ENCODE measurements at places on chromosomes 12 and 14.
A peak's percentile ranks its signal among the peaks of the same experiment; 100 is the strongest.

- no peaks in the 10 kb centered on the region for H3K4me1 ChIP-seq
- no peaks in the 10 kb centered on the region for H3K36me3 ChIP-seq
- no peaks in the 10 kb centered on the region for H3K27me3 ChIP-seq
- no peak for DNase-seq
These were observed 70.1 kb downstream of the GSC start for GRCh38 chr14:94699831-94700230.

- H3K4me3 ChIP-seq, result no peak overlapping the region
- peaks cover 6% of the 10 kb centered on the region for H3K4me1 ChIP-seq
- DNase-seq, result no peak
- no peaks in the 10 kb centered on the region for H3K27me3 ChIP-seq
These were observed 35.6 kb upstream of the ITPR2 start for GRCh38 chr12:26868447-26869103.

GRCh38 chr12:97276661-97277429 lies 185.8 kb upstream of the RMST start:
- no peaks in the 10 kb centered on the region for H3K27me3 ChIP-seq
- no peak for DNase-seq
- no peak overlapping the region for H3K27ac ChIP-seq
- H3K4me1 ChIP-seq, result no peaks in the 10 kb centered on the region
- H3K4me3 ChIP-seq, result no peak overlapping the region

GRCh38 chr12:133026996-133027395 lies 10.3 kb upstream of the ZNF84 start:
- H3K27me3 ChIP-seq, result no peaks in the 10 kb centered on the region
- H3K27ac ChIP-seq, result no peak overlapping the region
- no peak overlapping the region for H3K4me3 ChIP-seq

DNA sequence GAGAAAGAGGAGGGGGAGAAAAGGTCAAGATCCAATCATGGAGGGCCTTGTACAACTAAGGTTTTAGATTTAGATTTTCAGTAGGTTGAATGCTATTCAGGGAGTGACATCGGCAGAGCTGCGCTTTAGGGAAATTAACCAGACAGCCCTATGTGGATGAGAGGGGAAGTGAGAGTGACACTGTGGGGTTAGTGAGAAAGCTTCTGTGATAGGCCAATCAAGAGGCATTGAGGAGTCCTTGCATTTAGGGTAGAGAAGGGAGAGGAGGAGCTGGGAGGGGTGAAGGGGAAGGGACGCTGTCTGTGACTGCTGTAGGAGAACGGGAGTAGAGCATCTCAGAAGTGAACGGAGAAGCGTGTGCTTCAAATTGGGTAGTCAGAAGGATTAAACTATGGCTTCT lies 3.4 kb downstream of the HSD17B6 start:
- no peak for DNase-seq
- H3K4me1 ChIP-seq, result no peaks in the 10 kb centered on the region
- no peak overlapping the region for H3K27ac ChIP-seq
- H3K27me3 ChIP-seq, result no peaks in the 10 kb centered on the region
- H3K36me3 ChIP-seq, result no peaks in the 10 kb centered on the region

- H3K4me3 ChIP-seq, result no peak overlapping the region
- no peak for DNase-seq
- H3K27ac ChIP-seq, result no peak overlapping the region
- H3K4me1 ChIP-seq, result no peaks in the 10 kb centered on the region
- H3K36me3 ChIP-seq, result no peaks in the 10 kb centered on the region
These were observed 67.2 kb downstream of the WDR20 start for GRCh38 chr14:102206918-102207317.

- no peaks in the 10 kb centered on the region for H3K27me3 ChIP-seq
- H3K27ac ChIP-seq, result no peak overlapping the region
- peaks cover 8% of the 10 kb centered on the region for H3K4me1 ChIP-seq
- H3K36me3 ChIP-seq, result no peaks in the 10 kb centered on the region
These were observed 52.7 kb downstream of the PELI2 start for GRCh38 chr14:56170877-56171422.

DNA sequence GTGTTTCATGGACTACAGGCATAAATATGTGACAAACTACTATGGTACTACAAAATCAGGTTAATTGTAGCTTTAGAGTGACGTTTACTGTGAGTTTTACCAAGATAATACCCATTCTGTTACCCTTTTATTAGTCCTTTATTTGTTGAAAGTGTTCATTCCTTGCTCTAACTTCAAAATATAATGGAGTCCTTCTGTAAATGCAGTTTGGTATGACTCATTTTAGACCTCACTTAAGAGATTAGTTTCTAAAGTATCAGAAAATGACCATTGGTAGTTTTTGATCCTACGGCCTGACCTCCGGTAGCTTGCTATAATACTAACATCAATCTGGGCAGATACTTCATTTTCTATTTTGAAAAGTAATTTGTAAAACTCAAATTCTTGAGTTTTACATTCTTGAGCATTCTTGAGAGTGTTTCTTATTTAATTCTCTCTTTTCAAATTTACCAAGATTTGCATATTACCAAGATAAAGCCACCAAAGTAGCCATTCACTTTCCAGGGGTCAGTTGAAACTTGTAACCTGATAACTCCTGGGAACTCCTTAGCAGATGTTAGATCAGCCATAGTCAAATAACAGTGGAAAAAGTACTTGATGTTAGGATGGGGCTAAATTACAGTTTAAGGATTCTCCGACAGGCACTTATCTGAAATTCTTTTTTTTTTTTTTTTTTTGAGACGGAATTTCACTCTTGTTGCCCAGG lies 4.2 kb downstream of the HSPA2 start:
- H3K36me3 ChIP-seq, result no peaks in the 10 kb centered on the region
- H3K27me3 ChIP-seq, result peaks cover 12% of the 10 kb centered on the region

DNA sequence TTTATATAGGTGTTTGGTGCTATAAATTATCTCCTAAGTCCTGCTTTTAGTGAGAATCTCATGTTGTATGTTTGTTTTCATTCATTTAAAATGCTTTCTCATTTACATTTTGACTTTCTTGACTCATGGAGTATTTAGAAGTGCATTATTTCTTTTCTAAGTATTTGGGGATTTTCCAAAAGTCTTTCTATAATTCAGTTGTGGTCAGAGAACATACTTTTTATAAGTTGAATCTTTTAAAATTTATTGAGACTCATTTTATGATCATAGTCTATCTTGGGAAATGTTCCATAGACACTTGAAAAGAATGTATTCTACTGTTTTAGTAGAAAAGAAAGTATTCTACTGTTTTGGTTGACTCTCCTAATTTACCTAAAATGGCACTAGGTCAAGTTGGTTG lies 168.2 kb downstream of the AKAP6 start:
- no peaks in the 10 kb centered on the region for H3K27me3 ChIP-seq
- DNase-seq, result no peak
- H3K4me1 ChIP-seq, result peaks cover 2% of the 10 kb centered on the region
- no peaks in the 10 kb centered on the region for H3K36me3 ChIP-seq
- H3K4me3 ChIP-seq, result no peak overlapping the region

GRCh38 chr12:7868391-7868790 lies 4.3 kb downstream of the SLC2A14 start:
- H3K27ac ChIP-seq, result no peak overlapping the region
- H3K27me3 ChIP-seq, result peaks cover 21% of the 10 kb centered on the region
- no peak overlapping the region for H3K4me3 ChIP-seq
- H3K36me3 ChIP-seq, result no peaks in the 10 kb centered on the region
- no peak for DNase-seq

GRCh38 chr12:15320881-15321280 lies 1.4 kb upstream of the PTPRO start:
- no peak overlapping the region for H3K27ac ChIP-seq
- DNase-seq, result no peak
- H3K27me3 ChIP-seq, result peaks cover 50% of the 10 kb centered on the region
- no peaks in the 10 kb centered on the region for H3K36me3 ChIP-seq

DNA sequence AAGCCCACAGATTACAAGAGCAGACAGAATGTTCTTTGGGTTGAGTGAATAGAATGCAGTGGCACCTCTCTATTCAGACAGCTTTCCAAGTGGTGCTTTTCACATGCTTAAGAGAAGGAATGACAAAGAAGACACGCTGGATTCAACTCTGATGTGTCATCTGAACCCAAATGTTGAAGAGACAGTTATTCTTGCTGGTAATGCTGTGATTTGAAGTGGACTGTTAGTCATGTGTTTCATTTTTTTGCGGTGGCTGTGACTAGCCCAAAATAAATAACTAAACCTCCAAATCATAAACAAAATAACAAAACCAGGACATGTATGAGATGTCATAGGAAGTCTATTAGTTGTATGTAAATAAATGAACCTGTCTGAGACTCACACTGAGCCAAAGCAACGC lies 391.8 kb upstream of the PRICKLE1 start:
- no peak overlapping the region for H3K27ac ChIP-seq
- H3K27me3 ChIP-seq, result no peaks in the 10 kb centered on the region
- H3K36me3 ChIP-seq, result no peaks in the 10 kb centered on the region
- H3K4me3 ChIP-seq, result no peak overlapping the region

DNA sequence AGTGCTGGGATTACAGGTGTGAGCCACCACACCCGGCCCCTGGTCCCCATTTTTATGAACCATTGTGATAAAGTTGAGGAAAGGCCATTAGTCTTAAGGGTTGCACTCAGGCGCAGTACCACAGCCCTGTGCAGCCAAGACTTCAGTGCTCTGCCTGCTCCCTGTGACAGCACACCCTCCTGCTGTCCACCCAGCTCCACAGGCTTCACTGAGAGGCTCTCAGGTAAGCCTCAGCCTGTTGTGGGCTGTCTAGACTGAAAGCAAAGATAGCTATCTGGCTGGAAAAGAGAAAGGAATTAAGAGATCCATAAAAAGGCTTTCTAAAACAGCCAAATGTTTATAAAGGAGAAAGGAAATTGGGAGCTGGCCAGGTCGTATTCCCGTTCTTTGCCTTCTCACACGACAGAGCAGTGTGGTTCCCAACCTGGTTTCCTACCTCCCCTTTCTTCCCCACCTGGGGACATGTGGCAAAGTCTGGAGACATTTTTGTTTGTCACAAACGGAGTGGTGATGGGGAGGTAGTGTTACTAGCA lies 19.1 kb upstream of the DNM1L start:
- H3K36me3 ChIP-seq, result no peaks in the 10 kb centered on the region
- no peaks in the 10 kb centered on the region for H3K27me3 ChIP-seq
- no peak overlapping the region for H3K4me3 ChIP-seq
- peaks cover 4% of the 10 kb centered on the region for H3K4me1 ChIP-seq
- DNase-seq, result no peak

- no peaks in the 10 kb centered on the region for H3K27me3 ChIP-seq
- peaks cover 30% of the 10 kb centered on the region for H3K4me1 ChIP-seq
- H3K4me3 ChIP-seq, result no peak overlapping the region
- H3K36me3 ChIP-seq, result no peaks in the 10 kb centered on the region
- H3K27ac ChIP-seq, result no peak overlapping the region
- no peak for DNase-seq
These were observed 174.7 kb upstream of the HIF1A start for GRCh38 chr14:61520576-61520975.

DNA sequence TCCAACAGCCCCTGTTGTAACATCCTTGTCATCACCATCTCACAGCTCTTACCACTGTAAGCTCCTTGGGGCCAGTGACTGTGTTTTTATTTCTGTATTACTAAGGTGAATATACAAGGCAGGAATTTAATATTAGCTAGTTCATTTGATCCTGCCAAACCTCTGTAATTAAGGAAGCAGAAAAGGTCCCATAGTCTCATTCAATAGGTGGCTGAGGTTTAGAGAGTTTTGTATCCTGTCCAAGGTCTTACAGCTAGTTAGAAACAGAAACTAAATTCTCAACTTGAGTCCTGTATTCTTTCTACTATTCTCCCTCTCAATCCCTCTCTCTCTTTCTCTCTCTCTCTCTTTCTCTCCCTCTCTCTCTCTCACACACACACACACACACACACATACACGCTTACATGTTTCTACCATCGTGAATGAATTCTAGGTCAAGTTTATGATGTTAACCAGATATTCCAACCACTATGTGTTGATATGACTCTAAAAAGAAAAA lies 543 bp upstream of the GLIPR1 start:
- DNase-seq, result no peak
- H3K36me3 ChIP-seq, result no peaks in the 10 kb centered on the region
- H3K27me3 ChIP-seq, result no peaks in the 10 kb centered on the region
- H3K27ac ChIP-seq, result peak overlapping the region; percentile 72
- H3K4me1 ChIP-seq, result peaks cover 9% of the 10 kb centered on the region
- H3K4me3 ChIP-seq, result peak overlapping the region; percentile 12

DNA sequence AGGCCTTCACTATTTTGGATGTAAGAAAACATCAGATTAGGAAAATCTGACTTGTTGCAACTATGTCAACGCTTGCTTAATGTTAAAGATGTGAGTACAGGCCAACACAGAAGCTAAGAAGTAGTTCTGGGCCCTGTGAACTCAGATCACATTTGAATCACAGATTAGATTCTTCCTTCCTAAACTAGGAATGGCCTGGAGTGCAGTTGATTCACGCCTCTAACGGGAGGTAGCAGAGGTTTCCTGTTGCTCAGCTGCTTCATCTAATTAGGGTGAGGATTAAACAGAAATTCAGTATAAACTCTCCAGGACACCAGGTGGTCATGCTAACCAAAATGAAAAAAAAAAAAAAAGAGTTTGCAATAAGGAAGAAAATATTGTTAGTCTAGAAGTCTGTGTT lies 314.3 kb downstream of the TRHDE start:
- DNase-seq, result no peak
- no peak overlapping the region for H3K4me3 ChIP-seq
- no peaks in the 10 kb centered on the region for H3K36me3 ChIP-seq
- H3K27ac ChIP-seq, result no peak overlapping the region
- no peaks in the 10 kb centered on the region for H3K4me1 ChIP-seq

DNA sequence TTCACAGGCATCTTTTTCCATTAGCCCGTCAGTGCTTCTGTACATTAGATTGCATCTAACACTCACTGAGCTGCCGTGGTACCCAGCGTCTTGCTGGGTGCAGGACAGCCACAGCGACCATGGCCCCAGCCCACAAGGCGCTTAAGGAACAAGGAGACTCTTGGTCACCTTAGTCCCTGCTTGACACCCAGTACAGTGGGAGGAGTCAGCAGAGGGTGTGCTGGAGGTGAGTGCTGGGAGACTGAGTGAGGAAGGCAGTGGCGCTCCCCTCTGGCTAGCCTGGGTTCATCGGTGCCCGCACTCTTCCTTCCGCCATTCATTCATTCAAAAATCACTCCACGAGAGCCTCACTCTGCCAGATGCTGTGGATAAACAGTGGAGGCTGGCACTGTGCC lies 21.8 kb downstream of the FBLN5 start:
- no peak overlapping the region for H3K27ac ChIP-seq
- no peak overlapping the region for H3K4me3 ChIP-seq
- DNase-seq, result no peak

GRCh38 chr14:95651821-95652583 lies 34.2 kb upstream of the TCL1B start:
- H3K4me3 ChIP-seq, result no peak overlapping the region
- no peaks in the 10 kb centered on the region for H3K36me3 ChIP-seq
- H3K4me1 ChIP-seq, result no peaks in the 10 kb centered on the region
- DNase-seq, result no peak
- no peak overlapping the region for H3K27ac ChIP-seq
- no peaks in the 10 kb centered on the region for H3K27me3 ChIP-seq
